ENCODE measurements at places on chromosomes 7 and 10.
A peak's percentile ranks its signal among the peaks of the same experiment; 100 is the strongest.

GRCh38 chr7:150945853-150946420, 32.2 kb downstream of the KCNH2 start:
- no peak for DNase-seq

GRCh38 chr7:43602256-43602655, 19.3 kb downstream of the STK17A start:
- no peak for DNase-seq

DNA sequence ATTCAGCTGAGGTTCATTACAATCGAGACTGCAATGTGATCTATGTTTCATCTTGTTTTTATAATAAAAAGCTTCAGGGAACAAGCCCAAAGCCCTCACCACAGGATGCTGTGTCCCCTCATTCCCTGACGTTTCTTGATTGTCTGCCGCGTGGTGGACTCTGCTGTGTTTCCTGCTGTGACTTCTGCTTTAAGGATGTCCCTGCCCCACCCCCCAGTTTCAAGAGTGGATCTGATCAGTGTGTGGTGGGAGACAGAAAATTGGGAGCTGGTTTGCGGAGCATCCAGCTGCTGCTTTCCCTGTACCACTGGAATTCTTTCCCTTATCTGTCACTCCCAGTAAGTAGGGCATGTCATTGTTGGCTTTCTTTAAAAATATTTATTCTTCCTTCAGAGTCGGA, 86.2 kb downstream of the CREM start:
- peak; percentile 30 for DNase-seq

DNA sequence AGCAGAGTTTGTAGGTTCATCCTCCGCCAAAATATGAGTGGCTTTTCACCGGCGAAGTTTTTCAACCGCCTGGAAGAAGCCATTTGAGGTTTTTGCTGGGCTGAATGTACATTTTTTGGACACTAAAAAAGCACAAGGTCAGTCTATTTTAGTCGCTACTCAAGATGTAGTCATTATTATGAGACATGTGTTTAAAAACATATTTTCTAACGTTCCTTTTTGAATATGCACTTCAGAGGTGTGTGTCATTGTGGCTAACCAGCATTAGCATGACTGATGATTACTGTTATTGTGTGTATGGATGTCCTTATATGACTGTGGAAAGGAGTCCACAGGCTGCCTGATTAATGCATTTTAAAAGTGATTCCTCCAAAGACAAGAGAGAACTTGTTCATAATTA, 605.4 kb downstream of the INHBA start:
- DNase-seq, result no peak

- DNase-seq, result no peak
These were observed 93.0 kb downstream of the HGF start for GRCh38 chr7:81676813-81677212.

DNA sequence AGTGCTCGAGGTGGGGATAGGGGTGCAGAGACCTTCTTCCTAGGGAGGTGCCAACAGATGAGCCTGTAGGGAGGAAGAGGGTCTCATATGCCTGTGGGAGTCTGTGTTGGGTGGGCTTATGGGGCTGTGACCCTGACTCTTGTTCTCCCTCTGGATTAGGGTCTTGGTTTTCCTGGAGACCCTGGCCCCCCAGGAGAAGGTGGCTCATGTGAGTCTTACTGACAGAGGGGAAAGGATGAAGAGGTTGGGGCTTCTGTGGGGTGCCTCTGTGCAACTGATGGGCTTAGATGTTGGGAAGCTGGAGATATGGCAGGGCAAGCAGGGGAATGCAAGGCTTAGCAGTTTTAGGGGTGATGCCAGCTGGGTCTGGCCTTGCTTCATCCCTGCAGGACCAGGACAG, 20.2 kb upstream of the VOPP1 start:
- no peak for DNase-seq

DNA sequence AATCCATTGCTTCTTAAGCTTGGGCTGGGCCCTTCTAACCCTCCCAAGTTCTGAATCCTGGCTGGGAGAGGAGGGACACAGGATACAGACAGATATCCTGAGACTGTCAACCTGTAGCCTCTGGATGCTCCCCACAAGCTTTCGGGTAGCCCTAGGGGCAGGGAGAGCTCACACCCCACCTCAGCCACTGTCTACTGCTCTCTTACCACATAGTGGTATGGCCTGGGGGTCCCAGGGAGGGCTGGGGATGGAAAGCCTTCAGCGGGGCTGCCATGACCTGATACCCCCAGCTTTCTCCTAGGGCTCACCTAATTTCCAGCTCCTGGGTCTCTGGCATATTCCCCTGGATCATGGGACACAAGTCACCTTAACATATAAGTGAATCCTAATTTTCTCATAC, 25.1 kb downstream of the CRHR2 start:
- DNase-seq, result no peak

DNA sequence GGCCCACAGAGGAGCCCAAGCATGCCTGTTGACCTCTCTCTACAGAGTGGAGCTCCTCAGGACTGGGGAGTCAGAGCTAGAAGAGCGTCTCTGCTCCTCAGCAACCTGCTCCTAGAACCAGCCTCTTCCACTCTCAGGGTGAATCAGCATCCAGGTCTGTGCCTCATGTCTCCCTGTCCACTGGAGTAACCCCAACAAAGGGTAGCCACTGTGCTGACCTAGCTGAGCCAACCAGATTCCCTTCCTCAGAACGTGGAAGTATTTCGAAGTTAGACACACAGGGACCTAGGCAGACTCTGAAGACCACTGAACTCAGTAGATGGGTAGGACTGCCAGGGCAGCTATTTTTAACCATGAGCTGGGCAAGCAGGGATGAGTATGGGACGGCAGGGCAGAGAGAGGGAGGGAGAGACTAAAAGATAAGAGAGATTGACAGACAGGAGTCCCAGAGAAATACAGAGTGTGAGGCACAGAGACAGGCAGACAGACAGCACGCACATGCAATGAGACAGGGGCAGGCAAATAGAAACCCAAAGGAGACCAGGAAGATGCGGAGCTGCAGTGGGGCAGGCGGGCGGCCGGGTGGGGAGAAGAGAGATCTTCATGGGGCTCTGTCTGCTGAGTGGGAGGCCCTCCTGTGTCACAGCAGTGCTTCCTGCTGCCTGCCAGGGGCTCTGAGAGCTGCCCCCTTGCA, 56.7 kb downstream of the OSBPL3 start:
- no peak for DNase-seq

DNA sequence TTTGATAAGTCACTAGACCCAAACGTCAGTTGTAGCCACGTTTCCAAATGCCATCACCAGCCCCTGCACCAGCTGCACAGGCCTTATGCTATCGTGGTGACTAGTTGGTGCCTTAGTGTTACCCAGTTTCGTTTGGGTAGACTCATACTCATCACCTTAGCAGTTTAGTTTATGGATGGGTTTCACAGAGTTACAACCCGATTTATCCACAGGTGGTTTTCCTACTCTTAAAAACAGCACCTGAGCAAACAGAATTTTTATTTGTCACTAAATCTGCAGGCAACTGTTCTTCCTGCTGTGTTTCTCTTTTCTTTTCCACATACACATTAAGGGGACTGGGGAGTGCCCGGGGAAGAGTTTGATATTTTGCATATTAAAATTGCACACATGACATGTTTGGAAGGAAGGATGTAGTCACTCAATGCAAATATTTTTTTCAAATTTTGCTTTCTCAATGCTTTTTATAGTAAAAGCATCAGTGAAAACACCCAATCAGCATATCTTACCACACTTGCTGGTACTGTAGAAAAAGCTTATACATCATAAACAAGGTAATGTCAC, 41.6 kb downstream of the PDSS1 start:
- DNase-seq, result peak; percentile 81

DNA sequence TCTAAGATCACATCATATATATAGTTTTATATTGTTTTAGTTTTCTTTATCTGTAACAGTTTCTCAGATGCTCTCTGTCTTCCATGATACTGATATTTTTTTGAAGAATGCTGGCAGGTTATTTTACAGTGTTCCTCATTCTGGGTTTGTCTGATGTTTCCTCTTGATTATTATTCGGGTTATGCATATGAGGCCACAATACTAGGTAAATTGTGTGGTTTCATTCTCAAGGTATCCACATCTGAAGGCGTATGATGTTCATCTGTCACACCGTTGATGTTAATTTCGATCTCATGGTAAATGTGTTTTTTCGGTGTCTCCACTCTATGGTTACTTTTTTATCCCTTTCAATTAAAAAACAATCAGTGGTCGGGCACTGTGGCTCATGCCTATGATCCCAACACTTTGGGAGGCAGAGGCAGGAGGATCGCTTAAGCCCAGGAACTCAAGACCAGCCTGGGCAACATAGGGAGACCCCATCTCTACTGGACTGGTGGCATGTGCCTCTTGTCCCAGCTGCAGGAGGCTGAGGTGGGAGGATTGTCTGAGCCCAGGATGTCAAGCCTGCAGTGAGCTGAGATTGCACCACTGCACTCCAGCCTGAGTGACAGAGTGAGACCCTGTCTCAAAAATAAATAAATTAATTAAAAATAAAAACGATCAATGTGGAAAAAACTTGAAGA, 108.9 kb downstream of the TPST1 start:
- DNase-seq, result no peak

DNA sequence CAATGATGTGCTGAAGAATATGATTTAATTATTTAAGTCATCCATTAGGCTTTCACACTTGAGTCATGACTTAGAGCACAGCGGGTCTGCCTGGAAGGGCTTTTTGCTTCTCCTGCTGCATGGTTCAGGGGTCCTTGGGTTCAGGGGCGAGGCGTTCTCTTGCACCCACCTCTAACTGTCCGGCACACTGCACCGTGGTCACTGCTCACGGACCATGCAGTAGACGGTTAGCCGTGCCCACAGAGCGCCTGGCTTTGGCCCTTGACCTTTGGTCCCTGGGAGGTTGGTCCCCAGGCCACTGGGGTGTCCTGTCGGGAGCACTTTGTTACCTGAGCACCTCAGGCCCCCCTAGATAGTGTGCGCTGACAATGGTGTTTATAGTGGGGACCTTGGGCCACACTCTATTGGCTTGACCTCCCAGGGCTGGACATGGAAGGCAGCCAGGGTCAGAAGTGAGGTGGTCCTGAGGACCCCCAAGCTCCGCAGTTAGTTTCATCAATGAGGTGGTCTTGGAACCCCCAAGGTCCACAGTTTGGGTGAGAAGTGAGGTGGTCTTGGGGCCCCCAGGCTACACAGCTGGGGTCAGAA, 110.6 kb downstream of the ACTR3B start:
- DNase-seq, result no peak

DNA sequence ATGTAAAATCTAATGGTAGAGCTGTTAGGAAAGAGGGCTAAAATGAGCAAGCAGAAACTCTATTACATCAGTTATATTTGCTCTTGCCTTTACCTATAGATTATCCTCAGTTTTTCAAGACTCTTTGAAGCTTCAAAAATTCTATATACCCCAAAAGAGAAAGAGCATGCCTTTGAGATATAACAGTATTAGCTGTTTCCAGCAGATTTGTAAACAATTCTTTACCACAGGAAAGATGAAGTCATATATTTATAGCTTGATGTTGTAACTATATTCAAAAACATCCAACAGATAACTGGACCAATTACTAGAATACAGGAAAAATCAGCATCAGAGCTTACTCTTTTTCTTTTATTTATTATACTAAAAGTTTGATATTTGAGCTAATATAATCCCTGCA, 416.2 kb upstream of the TPK1 start:
- no peak for DNase-seq

DNA sequence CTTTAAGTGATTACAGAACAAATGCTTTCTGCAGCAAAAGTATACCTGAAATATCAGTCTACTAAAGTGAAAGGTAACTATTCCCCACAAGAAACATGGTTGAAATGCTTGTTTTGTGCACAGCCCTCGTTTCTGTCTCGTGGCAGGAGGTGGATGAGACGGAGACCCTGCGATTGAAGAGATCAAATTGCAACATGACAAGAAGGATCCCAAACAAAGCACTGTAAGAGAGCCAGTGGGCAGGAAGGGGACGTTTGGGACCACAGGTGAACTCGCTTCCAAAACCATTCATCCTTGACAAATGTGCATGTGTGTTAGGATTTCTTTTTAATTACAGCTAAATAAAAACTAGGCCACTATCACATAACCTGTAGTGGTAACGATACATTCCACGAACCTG, 192.6 kb downstream of the CCSER2 start:
- no peak for DNase-seq

DNA sequence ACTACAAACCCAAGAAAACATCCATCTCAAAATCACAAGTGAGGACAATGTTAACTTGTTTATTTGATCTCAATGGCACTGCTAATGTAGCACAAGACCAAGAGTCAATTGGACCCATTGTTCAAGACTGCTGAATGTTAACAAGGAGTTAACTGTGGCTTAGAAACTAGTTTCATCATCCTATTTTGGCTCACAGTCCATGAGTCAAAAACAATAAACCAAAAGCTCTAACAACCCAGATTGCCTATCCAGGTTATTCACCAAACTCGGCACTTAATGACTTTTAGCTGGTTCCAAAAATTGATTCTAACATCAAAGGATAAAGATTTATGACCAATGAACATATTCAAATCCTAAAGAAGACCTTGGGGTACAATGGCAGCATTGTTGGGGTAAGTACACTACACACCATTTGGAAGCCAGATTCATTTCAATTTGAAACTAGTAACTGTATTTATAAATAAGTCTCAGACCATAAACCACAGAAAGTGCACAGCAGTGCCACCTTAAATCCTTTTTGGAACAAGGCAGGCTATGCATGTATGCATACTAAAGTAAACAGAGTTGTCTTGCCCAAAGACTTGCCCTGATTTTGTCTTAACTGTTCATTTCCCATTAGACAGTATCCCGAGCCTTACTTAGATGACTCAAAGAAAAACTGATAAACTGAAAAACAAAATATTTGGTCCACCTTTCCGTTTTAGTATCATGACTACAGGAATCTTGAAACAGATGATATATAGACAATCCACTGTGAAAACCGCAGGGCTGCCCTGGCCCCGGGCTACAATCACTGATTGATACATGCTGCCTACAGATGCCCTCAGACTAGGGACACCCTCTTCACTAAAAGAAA, 84.5 kb downstream of the SRPK2 start:
- no peak for DNase-seq

DNA sequence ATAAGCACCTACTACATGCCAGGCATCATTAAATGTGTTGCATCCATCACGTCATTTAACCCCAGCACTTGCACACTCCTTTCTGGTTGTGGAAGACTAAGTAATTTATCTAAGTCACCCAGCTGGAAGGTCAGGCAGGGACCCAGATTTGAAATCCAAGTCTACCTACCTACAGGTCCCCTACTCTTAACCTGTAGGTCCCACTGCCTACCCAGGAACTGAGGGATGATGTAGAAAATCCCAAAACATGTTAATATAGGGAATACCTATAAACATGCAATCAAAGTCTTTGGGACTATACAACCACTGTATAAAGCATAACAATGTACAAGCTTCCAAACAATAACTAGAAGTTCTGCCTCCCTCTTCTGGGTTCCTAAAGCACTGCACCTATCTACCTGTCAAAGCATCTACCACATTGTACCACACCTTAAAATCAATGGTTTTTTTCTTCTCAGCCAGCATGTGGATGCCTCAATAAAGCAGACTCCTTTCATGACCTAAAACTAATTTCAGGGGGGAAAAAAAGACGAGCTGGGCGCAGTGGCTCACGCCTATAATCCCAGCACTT, 5.6 kb downstream of the IL6 start:
- peak; percentile 52 for DNase-seq

GRCh38 chr7:30635798-30636197, 41.1 kb downstream of the GARS1 start:
- no peak for DNase-seq

- no peak for DNase-seq
These were observed 174.5 kb upstream of the PRSS58 start for GRCh38 chr7:142432377-142432776.

- DNase-seq, result peak; percentile 97
These were observed 94.0 kb upstream of the ZMIZ1 start for GRCh38 chr10:78974617-78975317.

- DNase-seq, result no peak
These were observed 271.9 kb downstream of the KIF20B start for GRCh38 chr10:89973326-89973725.

All from suppressor macrophage treated with lipopolysaccharide for 4 hours (primary cell).